Stimulated activated CD4-positive, alpha-beta T cell treated with anti-CD3 and anti-CD28 coated beads, Interleukin-1b, Interleukin-23, amount 100 ng/mL, for 4 hours (primary cell): ENCODE measurements at places on chromosomes 12 and 14.

DNA sequence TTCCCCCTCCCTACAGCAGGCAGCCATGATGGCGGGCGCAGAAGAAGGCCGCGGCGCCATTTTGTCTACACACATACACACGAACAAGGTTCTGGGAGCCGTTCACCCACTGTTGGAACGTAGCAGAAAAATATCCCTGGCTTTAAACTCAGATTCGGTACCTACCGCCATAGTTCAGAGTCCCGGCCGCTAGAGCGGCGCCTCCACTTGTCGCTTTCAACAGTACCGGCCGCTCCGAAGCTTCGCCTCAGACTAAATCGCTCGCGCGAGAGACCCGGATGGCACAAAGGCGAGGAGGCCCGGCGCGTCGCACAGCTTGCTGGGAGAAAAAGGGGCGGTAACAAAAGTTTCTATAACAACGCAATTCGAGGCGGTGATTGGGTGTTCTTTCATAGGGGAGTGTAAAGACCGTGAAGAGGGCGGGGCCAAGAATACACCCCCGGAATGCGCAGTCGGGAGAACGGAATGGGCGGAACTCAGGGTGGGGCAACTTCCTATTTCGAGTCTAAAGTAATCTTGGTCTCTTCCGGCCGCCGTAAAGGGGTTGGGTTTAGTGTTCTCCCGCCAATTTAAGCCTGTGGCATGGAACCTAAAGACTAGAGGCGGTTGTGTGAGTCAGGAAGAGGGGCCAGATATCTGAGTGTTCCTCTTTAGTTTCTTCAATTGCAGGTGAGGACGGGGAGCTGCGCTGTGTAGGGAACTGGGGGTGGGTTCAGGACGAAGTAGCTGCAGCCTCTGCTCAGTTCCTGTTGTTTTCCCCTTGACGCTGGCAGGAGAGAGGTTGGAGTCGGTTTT, at the start of the genes KNTC1 and RSRC2:
Gene KNTC1 (plus strand): TSS at position 567 of the 795 bp plus-strand sequence. CDS start 2,815 bp downstream, outside the sequence.
Gene RSRC2 (minus strand): TSS at position 254 of the 795 bp plus-strand sequence. CDS start 83 bp downstream, at position 171.
- DNase-seq, result peak; percentile 95

- no peak for DNase-seq
These were observed 118.5 kb downstream of the PRKCH start for GRCh38 chr14:61439779-61440418.

DNA sequence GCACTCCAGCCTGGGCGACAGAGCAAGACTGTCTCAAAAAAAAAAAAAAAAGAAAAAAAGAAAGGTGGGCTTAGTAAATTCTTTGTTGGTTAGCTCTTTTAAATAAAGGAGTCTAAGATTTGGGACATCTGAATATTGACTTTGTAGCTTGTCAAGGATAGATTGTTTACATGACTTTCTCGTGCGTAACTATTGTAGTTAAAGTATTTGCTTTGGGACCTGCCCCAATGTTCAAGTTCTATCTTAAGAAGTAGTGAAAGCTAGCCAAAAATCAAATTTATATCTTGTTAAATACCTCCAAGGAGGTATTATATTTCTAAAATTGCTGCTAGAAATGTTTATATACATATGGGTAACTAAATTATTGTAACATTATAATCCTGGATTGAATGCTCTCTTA, 32.4 kb downstream of the PTPN21 start:
- no peak for DNase-seq

DNA sequence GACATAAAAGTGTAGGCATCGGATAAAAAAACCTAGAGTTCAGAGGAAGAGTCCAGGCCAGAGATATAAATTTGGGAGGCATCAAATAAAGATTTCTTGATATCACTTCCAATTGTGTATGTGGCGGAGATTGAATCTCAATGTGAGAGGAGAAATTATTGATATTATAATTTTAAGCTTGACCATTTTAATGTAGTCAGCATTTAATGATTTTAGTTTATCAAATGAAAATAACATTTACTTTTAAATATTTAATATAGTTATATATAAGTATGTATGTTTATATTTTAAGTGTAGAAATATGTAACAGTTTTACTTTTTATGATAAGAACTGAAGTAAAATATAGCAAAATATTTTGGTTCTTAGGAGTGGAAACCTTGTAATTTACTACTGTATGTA, 48.7 kb downstream of the WASHC4 start:
- no peak for DNase-seq

GRCh38 chr12:132500142-132500855, 10.3 kb downstream of the FBRSL1 start:
- DNase-seq, result no peak

GRCh38 chr14:70084226-70084625, 104.5 kb downstream of the SLC8A3 start:
- DNase-seq, result no peak

GRCh38 chr14:55245657-55246268, 25.5 kb upstream of the FBXO34 start:
- DNase-seq, result no peak

DNA sequence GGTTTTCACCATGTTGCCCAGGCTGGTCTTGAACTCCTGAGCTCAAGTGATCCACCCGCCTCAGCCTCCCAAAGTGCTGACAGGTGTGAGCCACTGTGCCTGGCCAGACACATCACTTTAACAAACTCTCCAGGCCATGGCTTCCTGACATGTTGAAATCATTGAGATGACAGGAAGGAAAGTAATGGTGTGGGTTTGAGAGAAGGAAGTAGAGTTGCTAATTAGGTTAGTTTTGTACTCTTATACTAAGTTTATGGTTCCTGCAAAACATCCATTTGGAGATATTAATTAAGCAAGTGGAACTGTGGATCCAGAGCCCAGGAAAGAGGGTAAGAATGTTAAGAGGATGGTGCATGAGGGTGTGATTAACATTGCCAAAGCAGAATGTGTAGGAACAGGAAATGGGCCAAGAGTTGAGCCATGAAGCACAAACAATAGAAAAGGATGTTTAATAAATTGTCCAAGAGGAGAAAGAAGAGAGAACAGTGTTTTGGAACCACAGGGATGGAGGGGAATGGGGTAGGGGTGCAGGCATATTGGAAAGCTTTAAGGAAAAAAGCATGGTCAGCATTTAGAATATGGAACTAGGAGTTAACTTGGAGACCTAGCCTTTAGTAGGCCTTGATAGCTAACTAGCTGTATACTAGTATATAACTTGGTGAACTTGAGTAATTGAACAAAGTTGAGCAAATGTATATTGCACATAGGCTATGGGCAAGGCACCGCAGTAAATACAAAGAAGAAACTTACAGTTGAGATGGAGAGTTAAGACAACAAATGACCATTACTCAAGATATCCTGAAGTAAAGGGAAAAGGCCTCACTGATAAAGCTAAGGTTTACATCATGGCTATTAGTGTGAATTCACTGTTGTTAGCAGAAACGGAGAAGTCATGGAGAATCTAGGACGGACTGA, 91.3 kb upstream of the DNM1L start:
- DNase-seq, result no peak

DNA sequence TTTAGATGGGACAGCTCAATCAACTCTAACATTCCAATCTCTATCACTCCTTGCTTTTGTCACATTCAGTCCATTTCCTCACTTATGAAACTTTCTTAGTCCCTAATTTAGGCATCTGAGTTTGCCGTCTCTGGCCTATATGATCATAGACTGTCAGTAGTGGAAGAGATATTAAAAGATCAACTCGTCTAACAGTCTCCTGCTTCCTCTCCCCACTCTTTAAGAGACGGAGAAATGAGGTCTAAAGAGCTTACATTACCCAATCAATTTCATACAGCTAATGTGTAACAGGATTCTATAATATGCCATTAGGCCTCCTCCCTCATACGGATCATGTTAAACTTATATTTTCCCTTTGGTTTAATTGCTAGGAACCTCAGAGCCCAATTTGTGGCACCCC, 6.5 kb upstream of the ATP23 start:
- DNase-seq, result no peak

- no peak for DNase-seq
These were observed 157.4 kb upstream of the CNTN1 start for GRCh38 chr12:40534828-40535227.

DNA sequence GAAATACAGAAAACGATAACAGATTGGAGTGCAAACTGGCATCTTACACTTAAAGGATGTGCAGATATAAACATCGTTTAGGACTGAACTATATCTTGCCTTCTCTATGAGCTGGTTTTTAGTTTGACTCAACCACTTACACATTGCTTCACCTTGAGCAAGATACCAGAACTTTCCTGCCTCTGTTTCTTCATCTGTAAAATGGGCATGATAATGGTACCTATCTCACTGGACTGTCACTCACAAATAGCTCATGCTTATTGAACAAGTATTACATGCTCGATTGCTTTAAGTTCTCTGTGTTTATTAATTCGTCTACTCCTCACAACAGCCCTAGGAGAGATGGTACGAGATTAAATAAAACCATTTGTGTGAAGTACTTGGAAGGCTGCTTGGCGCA, 7.7 kb downstream of the FZD10 start:
- DNase-seq, result no peak

GRCh38 chr14:96826818-96827217, 29.6 kb downstream of the VRK1 start:
- no peak for DNase-seq

- no peak for DNase-seq
These were observed 468.0 kb upstream of the SYT1 start for GRCh38 chr12:78396538-78396937.

DNA sequence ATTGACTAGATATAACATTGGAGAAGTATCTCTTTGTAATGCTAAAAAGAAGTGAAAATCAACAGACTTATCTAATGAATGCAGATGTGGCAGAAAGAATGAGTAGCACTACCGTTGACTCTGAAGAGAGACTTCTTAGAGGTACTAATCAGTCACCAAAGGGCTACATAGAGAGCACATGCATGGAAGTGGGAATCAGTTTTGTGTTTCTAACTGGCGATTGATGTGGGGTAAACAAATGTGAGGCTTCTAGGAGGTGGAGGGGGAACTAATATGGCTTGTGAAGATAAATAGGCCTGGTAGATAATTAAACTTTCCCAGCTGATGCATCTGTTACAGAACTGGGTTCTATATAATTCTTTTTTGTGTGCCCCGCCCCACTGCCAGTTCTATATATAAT, 10.5 kb downstream of the COCH start:
- no peak for DNase-seq
